Dermis microvascular lymphatic vessel endothelial cell (primary cell): ENCODE measurements at places on chromosomes 6 and 20. TPM values are rescaled to one million over a fixed set of nuclear protein-coding genes. Genes with fewer than 3 reads are reported as not detected.

Gene OR12D3
- not detected in 2 replicates for total RNA-seq

DNA sequence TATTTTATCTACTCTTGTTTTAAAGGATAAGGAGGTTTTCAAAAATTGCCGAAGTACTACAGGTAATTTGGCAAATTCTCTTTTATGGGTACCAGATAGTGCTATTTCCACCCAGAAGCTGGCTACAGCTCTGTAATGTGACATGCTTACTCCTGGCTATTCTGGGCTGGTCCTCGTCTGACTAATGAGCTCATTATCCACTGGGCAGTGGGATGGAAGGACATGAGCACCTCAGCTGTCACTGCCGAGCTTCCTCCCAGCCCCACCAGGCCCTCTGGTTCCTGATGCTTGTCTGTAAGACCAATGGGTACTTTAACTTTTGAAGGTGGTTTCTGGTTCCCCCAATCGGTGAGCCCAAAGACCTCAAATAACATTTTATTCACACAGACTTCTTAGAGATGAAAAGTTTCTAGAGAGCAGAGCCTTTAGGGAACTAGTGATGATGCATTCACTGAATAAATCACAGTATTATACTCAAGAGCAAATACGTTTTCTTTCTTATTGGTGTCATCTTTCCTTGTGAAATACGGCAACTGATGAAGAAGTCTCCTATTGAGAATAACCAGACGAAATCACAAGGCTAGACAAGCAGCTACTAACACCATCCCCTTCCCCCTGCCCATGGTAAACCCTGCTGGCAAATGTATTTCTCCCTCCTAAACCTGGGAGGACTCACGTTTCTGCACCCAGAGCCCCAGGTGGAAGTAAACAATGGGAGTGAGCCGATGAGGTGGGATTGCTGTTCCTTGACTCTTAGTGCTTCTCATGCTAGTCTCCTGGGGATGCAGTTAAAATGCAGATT lies 80.8 kb downstream of the SLC22A3 start:
- DNase-seq = no peak

Gene MAP3K5
- 2.3 and 3.0 TPM in 2 replicates for total RNA-seq

Gene EHMT2
- total RNA-seq = 25.9 and 37.4 TPM in 2 replicates

DNA sequence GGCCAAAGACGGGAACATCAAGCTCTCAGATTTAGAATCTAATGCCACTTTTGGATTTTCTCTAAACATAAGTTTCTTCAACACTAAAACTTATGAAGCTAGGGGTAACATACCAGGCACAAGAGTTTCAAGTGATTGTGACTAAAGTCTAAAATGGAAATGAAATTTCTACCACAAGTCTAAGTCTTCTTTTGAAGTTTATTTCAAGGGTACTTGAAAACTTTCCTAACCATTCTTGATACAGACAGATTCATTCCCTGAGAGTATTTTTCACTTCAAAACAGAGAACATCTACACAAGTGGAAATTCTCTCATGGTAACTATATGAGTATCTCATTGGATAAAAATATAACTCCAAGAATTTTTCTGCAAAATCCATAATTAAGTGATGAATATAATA lies 56.2 kb downstream of the BTBD9 start:
- no peak for DNase-seq

GRCh38 chr6:138545621-138545980 lies 46.3 kb upstream of the NHSL1 start:
- DNase-seq = peak; percentile 92

DNA sequence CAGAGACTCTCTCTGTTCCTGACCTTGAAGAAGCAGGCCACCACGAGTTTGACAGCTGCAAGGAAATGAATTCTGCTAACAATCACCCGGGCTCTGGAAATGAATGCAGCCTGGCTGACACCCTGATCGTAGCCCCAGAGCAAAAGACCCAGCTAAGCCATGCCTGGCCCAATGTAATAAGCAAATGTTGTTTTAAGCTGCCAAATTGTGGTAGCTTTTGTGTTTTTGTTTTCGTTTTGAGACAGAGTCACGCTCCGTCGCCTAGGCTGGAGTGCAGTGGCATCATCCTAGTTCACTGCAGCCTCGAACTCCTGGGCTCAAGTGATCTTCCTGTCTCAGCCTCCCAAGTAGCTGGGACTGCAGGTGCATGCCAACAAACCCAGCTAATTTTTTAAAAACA lies 3.3 kb upstream of the OXT start:
- no peak for DNase-seq

DNA sequence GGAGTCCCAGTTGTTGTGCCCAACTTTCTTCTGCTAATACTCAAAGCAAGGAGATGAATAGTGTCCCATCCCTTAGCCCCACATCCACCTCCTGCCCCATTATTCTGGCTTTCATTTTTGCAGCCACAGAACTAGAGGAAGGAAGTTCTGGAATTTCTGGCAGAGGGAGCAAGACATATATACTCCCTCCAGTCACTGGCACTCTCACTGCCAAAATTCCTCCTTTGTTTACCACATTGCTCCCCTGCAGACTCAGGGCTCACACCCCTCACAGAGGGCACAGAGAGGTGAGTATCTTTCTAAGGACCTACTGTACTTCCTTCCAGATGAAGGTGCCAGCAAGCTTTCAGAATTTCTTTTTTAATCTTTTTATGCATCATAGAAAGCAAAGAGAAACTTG lies 168.0 kb upstream of the ID4 start:
- no peak for DNase-seq

DNA sequence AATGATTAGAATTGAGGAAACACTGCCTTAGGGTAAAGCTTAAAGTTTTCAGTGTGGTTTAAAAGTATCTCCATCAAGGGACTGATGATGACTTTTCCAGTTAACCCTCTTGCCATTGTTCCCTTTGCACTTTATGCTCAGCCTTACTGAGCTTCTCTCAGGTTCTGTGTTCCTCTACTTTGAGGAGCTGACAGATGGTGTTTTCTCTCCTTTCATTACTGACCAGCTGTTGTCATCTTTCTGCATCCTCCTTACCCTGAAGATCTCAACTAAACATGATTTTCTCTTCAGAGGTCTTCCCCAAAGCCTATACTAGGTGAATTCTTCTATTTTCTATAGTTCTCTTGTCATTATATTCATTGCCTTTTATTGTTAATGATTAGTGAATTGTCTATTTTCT lies 475.6 kb upstream of the SYNCRIP start:
- DNase-seq = no peak
